Activated CD8-positive, alpha-beta memory T cell treated with anti-CD3 and anti-CD28 coated beads, Interleukin-2, amount 10 ng/mL, durations not matched to agents 7 days and 5 days (primary cell): ENCODE measurements at places on chromosomes 1 and 21. TPM values are rescaled to one million over a fixed set of nuclear protein-coding genes. Genes with fewer than 3 reads are reported as not detected.

KCNJ10 gene
- not detected for total RNA-seq

C8B gene
- not detected for total RNA-seq

CYP4A11 gene
- total RNA-seq, result not detected

VAV3 gene
- total RNA-seq, result 3.1 TPM

ETV3 gene
- 27.8 TPM for total RNA-seq

PCSK9 gene
- total RNA-seq, result 0.07 TPM
